ENCODE measurements at places on chromosomes 3 and 15. TPM values are rescaled to one million over a fixed set of nuclear protein-coding genes. Genes with fewer than 3 reads are reported as not detected.

DNA sequence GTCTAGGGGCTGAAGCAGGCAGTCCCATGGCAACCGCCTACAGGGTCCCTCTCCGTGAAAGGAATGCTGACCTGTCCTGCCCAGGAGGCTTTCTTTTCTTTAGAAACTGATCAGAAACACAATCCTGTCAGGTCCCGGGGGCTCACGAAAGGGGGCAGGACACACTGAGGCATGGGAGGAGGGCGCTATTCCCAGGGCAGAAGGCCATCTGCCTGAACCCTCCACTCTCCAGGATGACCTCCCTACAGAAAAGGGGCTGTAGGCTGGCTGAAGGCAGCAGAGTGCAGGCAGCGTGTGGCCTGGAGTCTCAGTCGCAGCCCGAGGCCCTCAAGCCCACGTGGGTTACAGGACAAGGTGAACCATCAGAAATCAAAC is 18.4 kb upstream of the LRRK1 start:
- no peak for DNase-seq

DNA sequence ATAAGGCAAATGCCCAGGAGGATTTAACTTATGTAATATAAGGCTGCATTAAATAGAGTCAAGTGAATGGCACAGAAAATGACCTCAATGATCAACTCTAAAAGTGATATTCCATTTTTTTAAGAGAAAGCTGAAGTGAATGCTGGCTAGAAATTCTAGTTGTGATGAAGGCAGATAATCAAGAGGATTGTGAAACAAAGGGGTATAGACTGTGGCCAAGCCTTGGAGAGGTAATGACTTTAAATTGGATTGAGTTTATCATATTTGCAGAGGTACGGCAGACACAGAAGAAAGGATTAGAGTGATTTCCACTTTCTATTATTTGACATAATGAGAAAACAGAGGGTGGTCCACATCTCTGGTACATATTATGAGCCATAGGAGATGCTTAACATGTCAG is 269.2 kb downstream of the MECOM start:
- DNase-seq = no peak

DNA sequence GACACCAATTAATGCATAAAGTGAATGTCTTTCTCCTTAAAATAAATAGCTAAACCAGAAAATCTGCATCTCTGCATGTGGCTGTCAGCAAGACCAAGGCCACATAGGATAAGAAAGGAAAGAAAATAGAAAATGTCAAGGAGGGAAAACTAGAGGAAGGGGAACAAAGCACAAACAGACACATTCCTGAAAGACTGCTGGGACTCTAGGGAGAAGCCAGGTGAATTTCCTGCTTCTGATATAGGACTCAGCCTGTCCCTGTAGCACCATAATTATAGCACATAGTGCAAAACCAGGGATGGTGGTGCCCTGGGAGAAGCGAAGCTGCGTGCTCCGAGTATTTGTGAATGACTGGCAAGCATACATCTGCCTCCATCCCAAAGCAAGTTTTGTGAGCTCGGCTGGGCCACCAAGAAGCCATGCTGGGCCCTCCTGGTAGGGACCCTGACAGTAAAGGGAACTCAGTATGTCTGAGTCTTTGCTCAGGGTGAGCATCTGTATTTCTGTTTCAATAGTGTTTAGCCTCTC is 14.2 kb downstream of the FSTL1 start:
- DNase-seq = no peak

OR5H2 gene
- not detected for total RNA-seq

DNA sequence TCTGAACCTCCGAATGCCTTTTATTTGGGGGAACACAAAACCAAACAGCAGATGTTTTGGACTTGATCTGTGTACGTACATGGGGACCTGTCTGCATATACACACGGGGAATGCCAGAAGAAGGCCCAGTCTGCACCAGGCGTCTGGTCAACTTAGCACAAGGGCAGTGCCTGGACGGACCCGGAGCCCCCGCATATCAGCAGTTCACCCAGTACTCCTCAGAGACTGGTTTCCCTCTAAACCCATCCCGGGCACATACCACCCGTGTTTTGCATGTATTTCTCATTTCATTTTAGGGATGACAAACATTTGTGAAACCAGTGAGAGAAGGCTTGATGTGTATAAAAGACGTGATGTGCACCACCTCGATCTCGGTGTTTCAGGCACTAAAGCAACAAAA is 49.7 kb downstream of the KLHL25 start:
- no peak for DNase-seq

C3orf49 gene
- total RNA-seq = not detected

DNA sequence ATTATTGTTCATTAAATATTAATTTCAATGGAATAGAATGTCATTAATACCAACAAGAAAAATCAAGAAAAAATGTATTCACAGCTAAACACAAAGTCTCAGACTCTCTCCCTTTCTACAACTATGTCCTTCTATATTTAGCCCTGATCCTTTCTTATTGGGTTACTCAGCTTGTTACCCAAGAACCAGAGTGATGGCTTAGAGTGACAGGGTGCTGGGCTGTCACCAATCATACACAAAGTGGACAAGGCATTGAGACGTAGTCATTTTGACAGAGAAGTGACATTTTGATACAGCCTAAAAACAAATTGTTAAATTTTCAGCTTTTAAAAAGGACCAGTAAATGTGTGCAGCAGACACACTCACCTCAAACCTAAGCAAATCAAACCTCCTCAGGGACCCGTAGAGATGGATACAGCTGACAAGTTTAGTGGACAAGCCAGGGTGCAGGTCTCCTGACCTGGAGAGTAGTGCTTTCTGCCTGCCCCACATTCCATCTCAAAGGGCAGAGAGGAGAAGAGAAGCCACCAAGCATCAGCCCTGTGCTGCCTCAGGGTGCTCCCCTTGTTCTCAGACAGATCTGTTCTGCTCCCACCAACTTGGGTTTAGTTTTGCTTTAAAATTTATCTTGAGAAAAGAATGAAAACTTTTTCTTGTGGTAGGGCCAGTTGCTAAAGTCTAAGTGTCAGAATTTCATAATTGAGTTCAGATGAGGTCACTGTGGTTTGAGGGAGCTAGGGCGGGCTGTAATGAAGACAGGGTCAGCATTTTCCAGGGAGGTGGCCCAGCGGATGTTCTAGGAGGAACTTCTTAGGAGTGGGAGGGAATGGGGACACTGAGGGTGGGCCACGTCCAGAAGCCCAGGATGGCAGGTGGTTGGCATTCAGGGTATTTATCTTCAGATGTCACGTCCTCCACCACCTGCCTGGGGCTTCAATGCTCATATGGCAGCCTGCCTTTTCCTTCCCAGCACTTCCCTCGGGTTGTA is 136.5 kb upstream of the TBL1XR1 start:
- no peak for DNase-seq

ARPIN gene
- total RNA-seq = 12.9 TPM
